ENCODE measurements at places on chromosomes 1 and 21. TPM values are rescaled to one million over a fixed set of nuclear protein-coding genes. Genes with fewer than 3 reads are reported as not detected.

GRCh38 chr1:207030522-207031009 is 2.0 kb downstream of the C1orf116 start:
- DNase-seq = no peak

The FAM163A gene
- 0.15 TPM for polyA plus RNA-seq

DNA sequence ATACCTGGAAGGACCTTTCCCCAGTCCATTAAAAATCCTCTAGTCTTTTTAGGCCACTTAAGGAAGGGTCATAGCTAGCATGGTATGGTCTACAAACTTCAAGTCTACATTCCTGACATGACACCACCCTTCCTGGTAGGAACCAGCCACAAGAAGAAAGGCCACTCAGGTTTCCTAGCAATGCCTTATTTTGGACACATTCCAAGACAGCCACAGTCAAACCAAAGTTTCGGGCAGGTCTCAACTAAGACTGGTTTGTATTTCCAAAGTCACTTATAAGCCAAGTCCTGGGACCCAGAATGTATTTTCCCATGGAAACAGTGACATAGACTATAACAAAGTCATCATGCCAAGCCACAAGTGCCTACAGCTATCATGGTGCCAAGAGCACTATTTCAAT is 50.6 kb upstream of the SLC44A3 start:
- no peak for DNase-seq

DNA sequence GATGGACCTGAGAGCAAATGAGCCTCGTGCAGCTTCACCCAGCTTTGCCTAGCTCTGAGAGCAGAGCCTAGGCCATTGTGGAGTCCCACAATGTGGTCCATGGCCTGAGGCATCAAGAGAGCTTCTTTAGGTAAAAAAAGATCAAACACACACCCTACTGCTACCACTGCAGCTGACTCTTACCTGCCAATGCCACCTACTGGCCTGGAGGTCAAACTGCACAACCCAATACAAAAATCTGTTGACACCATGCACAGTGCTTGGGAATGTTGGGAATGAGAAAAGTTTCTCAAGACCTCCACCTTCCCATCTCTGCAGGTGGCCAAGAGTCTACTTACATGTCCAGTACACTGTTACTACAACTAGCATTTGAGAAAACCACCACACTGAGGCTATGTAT is 60.6 kb downstream of the UCHL5 start:
- DNase-seq = no peak

Measured in heart right ventricle (tissue), 16 donors.